ENCODE measurements at places on chromosomes 16 and 17. TPM values are rescaled to one million over a fixed set of nuclear protein-coding genes. Genes with fewer than 3 reads are reported as not detected.
A peak's percentile ranks its signal among the peaks of the same experiment; 100 is the strongest.

Gene P2RX5
- 14.5 TPM for total RNA-seq

Gene PLEKHM1
- 10.0 TPM for total RNA-seq

Gene KIF19
- 0.12 TPM for total RNA-seq

Gene TOX3
- total RNA-seq: not detected

Gene KRT39
- not detected for total RNA-seq

Gene CTRB1
- not detected for total RNA-seq

Gene MYH1
- total RNA-seq: not detected

Gene TRIM25
- 10.1 TPM for total RNA-seq

- DNase-seq: no peak
Observed at GRCh38 chr16:66563574-66564334, 2.5 kb upstream of the CMTM1 start.

DNA sequence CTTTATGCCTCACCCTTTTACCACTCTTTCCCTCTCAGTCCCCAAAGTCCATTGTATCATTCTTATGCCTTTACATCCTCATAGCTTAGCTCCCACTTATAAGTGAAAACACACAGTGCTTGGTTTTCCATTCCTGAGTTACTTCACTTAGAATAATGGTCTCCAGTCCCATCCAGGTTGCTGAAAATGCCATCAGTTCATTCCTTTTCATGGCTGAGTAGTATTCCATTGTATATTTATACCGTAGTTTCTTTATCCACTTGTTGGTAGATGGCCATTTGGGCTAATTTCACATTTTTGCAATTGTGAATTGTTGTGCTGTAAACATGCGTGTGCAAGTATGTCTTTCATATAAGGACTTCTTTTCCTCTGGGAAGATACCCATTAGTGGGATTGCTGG, 597.3 kb downstream of the WWOX start:
- no peak for DNase-seq

DNA sequence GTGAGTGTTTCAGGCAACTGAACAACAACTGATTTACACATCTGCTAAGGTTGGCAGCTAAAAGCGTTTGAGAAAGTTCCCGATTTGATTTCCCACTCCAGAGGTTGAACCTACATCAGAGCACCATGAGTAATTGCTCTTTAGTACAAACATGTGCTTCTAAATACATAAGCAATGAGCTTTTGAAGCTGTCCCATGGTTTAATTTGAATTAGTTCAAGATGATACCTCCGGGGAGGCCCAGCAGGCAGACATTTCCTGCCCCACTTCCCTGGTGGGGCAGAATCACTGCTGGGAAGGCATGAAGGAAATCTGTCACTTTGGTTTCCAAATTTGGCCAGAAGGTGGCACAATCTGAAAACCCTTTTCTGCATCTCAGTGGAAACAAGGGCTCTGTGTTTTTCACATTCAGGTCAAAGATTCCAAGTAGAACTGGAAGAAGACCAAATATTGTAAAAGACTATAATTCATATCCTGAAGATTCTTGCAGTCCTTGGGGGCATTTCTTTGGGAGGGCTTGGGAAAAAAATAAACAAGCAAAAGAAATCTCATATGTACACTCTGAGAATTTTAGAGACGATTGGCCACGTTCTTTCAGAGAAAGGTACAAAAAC, 176.2 kb upstream of the FAM20A start:
- peak; percentile 31 for DNase-seq

DNA sequence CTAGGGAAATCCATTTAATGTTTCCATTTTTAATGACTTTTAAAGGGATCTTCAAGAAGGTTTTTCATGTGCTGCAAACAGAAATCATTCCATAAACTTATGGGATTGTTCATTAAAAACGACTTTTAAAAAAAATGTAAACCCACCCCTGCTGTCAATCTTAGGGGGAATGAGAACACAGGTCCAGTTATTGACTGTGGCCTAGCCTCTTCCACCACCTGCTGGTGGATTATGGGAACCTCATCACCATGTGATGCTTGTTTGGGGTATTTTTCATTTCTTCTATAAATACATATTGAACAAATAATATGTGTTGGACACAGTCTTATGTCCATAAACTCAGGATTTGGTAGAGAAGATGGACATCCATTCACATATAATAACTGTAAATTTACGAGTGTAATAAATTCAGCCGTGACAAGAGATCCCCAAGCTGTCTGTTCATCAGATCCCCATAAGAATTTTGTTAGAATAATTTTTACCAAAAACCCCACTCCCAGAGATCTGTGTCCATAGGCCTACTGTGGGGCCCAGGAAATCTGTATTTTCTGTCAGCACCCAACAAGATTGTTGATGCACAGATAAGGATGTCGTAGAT, 42.0 kb upstream of the TMC5 start:
- DNase-seq: peak; percentile 55

DNA sequence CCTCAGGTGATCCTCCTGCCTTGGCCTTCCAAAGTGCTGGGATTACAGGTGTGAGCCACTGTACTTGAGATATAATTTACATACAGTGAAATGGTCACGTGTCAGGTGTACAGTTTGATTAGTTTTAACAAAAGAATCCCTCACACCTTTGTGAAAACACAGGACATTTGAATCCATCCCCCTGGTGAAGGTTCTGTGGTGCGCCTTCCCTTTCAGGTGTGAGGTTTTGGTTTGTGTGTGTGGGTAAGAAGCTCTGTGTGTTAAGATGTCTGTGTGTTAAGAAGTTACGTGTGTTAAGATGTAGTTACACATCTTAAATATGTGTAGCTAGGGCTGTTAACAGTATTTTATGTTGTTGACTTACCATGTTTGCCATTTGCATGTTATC, 4.4 kb downstream of the SEC14L1 start:
- DNase-seq: no peak

- DNase-seq: peak; percentile 34
Observed at GRCh38 chr16:83113317-83113716, 486.5 kb downstream of the CDH13 start.

GRCh38 chr16:79750311-79750710, 149.8 kb upstream of the MAF start:
- no peak for DNase-seq

DNA sequence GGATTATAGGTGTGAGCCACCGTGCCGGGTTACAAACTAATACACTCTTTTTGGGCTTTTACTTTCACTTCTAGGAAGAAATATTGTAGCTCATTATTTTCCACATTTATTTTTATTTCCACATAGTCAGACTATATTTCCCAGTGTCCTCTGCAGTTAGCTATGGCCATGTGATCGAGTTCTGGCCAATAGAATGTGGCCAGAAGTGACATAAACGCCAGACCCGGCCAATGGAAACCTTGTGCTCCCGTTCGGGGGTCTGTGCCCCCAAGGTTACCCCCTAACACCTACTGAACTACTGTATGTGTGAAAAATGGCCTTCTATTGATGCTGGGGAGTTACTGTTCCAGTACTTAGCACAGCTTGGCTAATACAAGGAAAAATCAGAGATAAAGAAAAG, 13.2 kb upstream of the RPTOR start:
- no peak for DNase-seq

DNA sequence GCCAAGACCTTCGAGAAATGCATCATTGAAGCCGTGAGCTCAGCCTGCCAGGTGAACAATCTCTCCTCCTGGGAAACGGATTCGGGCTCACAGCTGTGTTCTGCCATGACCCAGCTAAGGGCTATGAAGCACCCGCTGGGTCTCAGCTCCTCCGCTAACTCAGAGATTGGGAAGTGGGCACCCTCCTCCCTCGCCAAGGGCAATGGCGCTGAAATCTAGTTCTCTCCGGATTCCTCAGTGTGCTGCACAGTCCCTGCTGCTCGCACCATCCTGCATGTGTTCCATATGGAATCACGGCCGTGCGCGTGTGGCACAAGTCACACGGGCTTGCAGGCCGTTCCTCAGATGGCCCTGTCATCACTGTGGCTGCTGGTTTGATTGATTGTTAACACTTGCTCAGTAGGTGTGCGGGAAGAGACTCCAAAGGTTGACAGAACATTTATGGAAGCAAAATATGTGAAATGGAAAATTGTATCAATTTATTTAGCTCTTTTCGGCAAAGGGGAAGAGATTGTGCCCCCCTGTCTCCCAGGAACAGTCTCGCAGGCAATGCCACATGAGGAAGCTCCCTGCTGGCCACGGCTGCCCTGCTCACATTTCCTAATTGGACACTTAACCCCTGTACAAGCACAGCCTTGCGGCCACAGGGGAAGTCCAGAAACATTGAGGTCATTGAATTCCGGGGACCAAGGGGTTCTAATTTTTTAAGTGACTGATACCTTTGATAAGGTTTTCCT, 58.8 kb downstream of the RNF213 start:
- no peak for DNase-seq

DNA sequence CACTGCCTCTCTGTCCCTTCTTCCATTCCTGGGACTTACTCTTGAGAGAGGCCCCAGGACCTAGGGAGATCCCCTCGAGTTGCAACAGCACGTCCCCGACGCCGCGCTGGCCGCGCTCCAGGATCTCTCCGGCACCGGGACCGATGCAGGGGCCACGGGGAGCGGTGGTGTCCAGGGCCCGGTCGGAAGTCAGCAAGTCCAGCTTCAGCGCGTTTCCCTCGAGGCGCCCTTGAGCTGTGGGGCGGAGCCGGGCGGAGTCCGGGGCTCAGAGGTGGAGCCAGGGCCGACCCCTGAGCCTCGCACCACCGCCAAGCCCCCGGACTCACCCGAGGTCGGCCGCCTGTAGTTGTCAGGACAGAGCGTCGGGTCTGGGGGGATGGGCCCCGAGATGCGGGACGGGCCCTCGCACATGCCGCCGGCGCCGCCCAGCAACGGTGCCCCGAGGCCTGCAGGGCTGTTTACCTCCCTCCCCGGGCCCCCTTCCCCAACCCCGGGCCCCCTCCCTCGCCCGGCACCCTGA, 458 bp downstream of the ENKD1 start:
- DNase-seq: no peak

DNA sequence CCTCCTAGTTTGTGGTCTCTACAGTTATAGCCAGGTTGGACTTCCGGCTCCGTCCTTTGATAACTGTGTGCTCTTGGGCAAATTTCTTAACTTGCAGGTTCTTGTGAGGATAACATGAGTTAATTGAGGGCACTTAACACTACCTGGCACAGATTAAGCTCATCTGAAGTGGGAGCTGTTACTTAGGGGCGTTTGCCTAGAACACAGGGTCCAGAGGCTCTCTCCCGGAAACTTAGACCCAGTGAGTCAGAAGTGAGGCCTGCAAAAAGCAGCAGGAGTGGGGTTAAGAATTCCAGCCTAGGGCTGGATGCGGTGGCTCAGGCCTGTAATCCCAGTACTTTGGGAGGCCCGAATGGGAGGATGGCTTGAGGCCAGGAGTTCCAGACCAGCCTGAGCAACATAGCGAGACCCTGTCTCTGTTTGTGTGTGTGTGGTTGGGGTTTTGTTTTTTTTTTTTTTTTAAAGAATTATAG, 1.4 kb downstream of the MVP start:
- peak; percentile 83 for DNase-seq

DNA sequence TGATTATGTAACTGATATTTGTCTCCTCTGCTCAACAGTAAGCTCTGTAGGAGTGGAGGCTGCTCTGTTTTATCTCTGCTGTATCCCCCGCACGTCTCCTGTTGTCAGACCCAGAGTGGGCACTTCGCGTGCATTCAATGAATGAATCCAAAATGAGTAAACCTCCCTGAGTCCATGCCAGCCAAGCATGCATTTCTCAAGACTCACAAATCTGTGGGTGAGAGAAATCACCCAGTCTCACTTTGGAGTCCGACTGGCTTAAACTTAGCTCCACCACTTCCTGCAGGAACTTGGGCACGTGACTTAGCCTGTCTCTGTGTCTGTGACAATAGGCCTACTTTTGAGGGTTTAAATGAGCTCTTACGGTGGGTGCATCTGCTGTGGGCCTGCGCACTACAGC, 3.7 kb downstream of the PNPO start:
- DNase-seq: no peak

GRCh38 chr17:76336756-76337412, 16.8 kb downstream of the PRPSAP1 start:
- peak; percentile 11 for DNase-seq

DNA sequence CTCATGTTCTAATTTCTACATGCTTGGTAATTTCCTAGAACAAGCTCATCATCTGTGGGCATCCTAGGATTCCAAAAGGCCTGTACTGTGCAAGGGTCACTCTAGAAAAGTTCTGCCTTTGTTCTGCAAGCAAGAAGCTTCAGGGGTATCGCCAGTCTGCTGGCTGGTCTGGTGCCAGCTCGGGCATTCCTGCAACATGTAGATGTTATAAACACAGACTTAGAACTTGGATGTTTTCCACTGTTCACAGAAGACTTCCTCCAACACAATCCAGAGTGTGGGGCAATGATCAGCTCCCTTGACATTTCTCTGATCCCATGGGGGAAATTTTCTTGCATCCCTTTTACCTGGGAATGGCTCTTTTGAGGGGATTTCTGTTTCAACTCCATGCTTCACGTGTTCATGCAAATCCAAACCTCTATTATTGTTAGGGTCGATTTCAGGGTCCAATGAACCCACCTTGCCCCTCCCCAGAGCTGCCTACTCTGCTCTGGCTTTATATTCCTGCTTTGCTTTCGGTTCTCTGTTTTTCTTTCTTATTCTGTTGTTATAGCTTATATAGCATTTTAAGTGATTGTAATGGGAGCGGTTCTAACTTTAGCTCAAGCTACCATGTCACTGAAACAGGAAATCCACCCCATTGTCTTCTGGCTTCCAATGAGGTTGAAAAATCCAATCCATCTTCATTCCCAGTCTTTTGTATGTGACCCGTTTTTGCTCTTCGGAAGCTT, 25.3 kb downstream of the UBE2O start:
- DNase-seq: no peak

- DNase-seq: peak; percentile 98
Observed at GRCh38 chr17:50638966-50639713, 4.5 kb downstream of the ABCC3 start.

DNA sequence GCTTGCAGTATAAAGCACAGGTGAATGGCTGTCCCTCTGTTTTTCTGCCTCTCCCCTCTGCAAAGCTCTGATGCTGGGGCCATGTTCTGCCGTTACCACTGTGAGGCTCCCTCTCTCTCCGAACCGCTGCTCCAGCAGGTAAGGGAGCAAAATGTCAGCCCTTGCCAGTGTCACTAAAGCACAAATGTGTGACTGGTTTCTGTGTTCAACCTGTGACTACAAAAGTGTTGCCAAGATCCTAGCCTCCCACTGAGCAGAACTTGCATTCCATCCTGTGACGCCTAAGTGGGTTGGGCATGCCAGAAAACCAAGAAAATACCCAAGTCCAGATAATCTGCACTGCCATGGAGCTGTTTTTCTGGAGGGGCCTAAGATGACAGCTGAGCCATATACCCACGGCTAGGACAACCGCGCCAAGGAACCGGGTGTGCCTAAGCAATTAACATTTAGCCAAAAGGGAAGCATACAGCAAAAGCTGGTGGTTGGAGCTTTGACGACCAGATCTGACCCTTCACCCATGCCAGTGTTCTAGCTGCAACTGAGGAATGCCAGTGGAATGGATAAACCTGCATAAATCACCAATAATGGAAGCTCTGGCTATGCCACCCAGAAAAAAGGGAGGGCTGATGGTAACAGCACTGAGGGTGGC, 35.0 kb downstream of the PSME3IP1 start:
- DNase-seq: no peak

GRCh38 chr16:86035906-86036305, 136.9 kb downstream of the IRF8 start:
- no peak for DNase-seq

- no peak for DNase-seq
Observed at GRCh38 chr17:35715416-35715815, 16.0 kb upstream of the RASL10B start.

GRCh38 chr17:56819030-56819429, 14.7 kb downstream of the C17orf67 start:
- no peak for DNase-seq

All from Daoy (cell line).